IPS-NIHi11 (cell line): ENCODE measurements at places on chromosomes 12 and 14.
A peak's percentile ranks its signal among the peaks of the same experiment; 100 is the strongest.

DNA sequence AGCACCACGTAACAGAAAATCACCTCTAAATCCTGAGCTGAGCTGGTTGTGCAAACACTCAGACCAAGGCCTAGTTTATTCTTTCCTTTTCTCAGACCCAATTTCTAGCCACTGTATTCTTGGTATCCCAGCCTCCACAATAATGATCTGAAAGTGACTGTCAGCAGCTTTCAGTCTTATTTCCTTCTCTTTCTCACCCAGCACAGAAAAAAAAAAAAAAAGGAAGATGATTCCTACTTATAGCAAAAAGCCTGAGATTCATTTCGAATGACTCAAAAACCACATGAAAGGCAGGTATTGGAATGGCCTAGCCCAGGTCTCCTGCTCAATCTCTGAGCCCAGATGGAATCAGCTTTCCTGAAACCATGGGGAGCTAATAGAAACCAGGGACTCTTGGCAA, 298.6 kb upstream of the PPFIA2 start:
- DNase-seq = no peak

- DNase-seq = peak; percentile 99
Observed at GRCh38 chr14:103528587-103529382, at the start of gene TRMT61A. TRMT61A (plus strand) TSS chr14:103529196; CDS start chr14:103529979, 783 bp downstream.

- DNase-seq = peak; percentile 78
Observed at GRCh38 chr14:53306267-53306721, 153.2 kb upstream of the DDHD1 start.

DNA sequence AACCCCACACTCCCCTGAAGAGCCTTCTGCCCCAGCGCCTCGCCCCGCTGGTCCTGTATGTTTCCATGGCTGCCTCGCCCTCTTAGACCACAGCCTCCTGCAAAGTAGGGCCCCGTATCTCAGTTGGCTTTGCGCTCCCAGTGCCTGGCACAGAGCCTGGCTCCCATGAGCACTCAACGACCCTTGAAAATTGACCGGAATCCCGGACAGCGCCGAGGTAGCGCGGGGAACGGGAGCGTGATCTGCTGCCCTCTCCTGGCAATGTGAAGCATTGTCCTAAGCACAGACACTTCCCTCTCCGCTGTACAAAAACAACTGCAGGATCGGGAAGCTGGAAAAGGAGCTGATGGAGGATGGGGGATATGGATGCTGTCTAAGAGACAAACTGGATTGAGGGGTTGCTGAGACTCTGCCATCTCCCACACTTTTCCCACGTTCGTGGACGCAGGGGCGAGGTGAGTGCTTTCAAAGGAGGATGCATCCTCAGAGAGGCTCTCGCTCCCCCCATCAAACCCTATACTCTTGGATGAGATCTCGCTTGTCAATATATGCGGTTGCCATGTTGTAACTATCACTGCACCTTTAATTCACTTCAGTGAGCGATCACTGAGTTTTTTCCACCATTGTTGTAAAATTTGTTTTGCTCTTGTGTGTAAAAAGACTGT, 10.7 kb upstream of the FKBP4 start:
- peak; percentile 82 for DNase-seq

DNA sequence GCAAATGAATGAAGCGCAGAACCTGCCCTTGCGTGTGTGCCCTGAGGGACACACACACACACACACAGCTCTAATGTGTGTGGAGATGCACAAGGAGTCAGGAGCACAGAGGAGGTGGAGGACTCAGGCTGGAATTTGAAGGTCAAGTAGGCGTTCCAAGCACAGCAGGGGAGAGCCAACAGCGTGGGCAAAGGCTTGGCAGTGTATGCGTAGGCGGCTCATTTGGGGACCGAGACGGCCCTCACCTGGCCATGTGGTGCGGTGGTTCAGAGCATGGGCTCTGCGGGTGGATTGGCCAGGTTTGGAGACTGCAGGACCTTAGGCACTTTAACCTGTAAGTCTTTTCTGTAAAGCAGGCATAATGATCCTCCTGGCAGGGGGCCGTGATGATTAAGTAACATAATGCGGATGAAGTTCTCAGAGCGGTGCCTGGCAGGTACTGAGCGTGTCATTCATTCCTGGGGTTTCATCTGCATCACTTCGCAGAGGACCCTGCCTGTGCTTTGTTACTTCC, 69.5 kb upstream of the SLC24A4 start:
- peak; percentile 73 for DNase-seq

GRCh38 chr14:102757646-102758045, 19.6 kb upstream of the TRAF3 start:
- DNase-seq = no peak

GRCh38 chr14:23881282-23881681, 72.3 kb upstream of the DHRS4 start:
- no peak for DNase-seq

GRCh38 chr14:29627137-29627536, 300.5 kb downstream of the PRKD1 start:
- no peak for DNase-seq

GRCh38 chr12:120267736-120268135, 2.2 kb upstream of the PXN start:
- DNase-seq = no peak

DNA sequence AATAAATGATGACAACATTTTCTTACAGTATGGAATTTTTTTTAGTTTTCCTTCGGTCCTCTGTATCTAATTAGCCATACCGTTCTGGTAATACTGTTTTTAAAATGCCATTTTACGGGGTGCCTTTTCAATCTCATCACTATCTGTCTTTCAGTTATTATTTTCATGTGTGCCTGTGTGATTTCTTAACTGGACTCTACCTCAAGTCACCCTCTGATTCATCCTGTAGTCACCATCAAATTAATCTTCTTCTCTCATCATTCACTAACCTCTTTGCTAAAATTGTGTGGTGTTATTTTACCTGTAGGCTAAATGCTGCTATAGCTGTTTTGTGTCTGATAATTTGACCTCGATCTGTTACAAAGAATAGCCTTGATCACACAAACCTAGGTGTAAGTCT, 16.0 kb upstream of the CCT2 start:
- no peak for DNase-seq

DNA sequence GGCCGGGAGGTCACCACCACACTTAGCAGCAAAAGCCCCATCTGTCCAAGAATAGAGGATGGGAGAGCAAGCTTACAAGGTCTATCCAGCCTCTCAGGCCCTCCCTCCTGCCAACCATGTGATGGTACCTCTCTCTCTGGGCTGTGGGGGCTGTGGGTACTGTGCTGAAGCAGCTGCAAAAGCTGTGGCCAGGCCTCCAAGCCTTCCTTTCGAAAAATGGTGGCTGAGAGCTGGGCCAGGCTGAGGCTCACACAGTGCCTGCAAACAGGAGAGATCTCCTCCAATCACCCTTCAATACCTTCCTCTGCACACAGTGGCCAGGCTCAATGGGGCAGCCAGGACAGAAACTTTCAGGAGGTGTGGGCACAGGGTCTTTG, 1.1 kb downstream of the IPO4 start:
- no peak for DNase-seq

DNA sequence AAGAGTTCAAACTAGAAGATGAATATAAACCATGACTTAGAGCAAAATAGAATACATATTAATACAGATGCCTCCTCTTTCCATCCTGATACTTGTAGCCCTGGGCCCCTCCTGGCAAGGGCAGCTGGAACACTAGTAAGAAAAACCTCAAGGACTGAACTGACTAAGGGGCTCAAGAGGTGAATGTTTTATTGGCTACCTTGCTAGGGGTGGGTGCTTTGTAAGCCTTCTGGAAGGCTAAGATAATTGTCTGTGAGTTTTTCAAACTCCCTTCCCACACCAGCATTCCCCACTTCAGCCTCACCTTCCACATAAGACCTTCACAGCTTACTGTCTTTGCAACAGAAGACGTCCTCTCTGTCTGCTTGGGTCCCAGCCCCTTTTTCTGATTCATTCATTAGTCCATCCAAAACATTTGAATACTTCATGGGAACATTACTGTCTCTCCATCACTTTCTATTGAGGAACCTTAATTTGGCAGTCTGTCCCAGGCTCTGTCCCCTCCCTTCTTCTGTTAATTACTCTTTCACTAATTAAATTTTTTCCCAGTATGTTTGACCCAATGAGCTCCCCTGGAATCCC, 1.1 kb upstream of the MARCHF9 start:
- no peak for DNase-seq

DNA sequence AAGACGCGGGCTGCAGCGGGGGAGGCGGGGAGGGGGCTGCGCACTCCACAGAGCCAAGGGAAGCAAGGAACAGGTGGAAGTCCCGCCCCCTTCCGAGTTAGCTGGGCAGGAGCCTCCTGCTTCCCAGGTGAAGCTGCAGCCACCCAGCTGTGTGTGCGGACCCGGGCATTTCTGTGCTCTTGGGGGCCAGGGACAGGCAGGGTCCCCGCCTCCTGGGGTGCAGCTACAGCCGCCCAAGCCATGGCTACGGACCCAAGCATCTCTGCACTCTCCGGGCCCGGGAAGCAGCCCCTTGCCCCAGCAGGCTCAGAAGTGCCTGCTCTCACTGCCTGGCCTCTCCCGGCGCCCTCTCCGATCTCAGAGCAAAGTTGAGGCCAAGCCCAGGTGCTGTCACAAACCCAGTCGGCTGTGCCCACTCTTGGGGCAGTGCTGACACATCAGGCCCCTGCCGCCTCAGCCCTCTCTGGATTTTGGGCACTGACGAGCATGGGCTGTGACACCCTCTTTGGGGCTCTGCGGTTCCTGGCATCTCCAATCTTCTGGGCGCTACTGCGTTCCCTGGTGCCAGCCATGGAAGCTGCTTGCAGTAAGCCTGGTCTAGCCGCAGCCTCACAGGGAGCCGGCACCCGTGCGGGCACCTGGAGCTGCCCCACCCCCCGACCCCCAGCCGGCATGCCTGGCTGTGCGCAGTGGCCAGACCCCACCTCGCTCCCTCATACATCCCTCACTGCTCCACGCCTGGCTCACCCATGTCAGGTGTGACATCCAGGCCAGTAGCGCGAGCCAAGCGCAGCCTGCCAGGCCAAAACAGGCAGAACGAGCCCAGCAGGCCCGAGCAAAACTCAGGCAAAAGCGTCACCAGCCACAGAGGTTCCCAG, 8.5 kb upstream of the MGAT4C start:
- peak; percentile 49 for DNase-seq

DNA sequence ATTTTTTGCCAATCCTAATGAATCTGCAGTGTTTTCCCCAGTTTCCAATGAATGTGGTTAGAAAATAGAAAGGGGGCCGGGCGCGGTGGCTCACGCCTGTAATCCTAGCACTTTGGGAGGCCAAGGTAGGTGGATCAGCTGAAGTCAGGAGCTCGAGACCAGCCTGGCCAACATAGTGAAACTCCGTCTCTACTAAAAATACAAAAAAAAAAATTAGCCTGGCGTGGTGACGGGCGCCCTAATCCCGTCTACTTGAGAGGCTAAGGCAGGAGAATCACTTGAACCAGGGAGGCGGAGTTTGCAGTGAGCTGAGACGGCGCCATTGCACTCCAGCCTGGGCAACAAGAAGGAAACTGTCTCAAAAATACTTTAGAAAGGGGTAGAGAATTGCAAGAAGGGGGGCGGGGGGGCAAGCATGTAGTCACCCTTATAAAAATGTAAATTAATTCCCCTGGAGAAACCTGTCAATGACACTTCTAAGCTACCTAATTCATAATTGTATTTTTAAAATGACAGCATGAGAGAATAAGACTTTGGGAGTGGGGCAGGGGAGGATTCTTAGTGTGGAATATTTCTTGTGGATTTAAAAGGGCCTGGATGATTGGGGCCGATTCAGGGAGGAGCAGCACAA, 1.7 kb downstream of the KLHDC2 start:
- DNase-seq = no peak
